NCI-H82 (cell line): ENCODE measurements at places on chromosomes 5 and 9.

GRCh38 chr9:120730654-120731514 lies 16.6 kb upstream of the MEGF9 start:
- DNase-seq, result peak; percentile 82

DNA sequence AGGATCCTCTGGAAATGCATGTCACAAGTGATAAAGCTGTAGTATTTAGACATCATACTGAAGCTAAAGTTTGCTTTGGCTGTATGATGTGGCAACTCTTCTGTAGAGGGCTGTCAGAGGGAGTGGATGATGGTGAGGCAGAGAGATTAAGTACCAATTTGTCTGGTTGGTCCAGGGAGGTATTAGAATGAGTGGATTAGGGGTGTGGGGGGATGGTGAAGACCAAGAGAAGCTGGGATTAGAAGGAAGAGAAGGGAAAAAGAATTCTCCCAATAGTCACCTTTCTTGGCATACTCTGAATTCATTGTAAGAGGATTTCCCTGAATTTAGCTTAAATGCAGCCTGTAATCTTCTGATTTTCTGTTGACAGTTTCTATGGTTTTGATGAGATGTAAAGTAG lies 3.6 kb downstream of the PCDHAC2 start:
- DNase-seq, result peak; percentile 85

DNA sequence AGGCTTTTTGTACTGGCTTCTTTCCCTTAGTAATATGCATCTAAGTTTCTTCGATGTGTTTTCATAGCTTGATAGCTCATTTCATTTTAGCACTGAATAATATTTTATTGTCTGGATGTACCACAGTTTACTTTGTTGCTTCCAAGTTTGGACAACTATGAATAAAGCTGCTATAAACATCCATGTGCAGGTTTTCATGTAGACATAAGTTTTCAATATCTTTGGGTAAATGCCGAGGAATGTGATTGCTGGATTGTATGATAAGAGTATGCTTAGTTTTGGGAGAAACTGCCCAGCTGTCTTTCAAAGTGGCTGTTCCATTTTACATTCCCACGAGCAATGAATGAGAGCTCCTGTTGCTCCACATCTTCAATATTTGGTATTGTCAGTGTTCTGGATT lies 84.7 kb downstream of the PLCXD3 start:
- DNase-seq, result no peak

DNA sequence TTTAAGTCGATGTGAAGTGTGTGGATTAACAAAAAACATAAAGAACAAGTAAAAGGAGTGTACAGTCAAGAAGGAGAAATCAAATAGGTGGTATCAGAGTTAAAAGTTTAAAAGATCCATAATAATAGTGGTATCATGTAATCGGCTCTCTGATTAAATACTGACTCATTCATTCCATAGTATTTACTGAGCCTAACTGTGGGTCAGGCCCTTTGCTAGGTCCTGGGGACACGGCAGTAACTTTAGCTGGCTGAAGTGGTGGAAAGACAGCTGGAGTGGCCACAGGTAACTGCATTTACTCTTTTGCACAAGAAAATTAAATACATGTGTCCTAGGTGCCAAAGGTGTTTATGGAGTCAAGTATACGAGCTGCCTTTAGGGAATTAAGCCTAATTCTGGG lies 124.0 kb downstream of the GNAQ start:
- DNase-seq, result no peak

DNA sequence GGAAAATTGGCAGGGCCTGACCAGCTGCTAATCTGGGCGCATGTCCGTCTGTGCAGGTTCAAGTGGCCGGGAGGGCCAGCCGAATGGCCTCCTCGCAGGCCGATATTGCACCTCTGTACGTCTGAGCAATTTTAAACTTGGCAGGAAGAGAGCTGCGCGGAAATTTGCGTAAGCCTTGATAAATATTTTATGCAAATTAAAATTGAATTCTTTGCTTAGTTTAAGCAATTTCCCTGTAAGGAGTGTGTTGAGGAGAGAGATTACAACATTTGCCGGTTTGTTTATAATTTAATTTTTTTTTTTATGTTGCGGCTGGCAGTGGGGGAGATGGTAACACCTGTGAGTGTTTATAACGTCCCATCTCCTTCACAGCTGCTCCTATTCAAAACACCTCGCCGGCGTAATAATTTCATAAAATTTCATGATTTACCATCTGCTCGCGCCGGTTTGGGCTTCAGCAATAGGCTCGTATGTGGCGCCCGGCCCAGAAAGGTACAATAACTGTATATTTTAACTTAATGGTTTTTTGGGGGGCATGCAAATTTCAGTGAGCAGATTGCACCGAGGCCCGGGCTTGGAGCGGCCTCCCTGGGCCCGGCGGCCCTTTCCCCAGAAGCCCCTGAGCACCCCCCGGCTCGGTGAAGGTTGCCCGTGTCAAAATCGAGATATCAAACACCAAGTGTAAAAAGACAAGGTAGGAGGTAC lies 269.4 kb upstream of the MVB12B start:
- DNase-seq, result peak; percentile 79

DNA sequence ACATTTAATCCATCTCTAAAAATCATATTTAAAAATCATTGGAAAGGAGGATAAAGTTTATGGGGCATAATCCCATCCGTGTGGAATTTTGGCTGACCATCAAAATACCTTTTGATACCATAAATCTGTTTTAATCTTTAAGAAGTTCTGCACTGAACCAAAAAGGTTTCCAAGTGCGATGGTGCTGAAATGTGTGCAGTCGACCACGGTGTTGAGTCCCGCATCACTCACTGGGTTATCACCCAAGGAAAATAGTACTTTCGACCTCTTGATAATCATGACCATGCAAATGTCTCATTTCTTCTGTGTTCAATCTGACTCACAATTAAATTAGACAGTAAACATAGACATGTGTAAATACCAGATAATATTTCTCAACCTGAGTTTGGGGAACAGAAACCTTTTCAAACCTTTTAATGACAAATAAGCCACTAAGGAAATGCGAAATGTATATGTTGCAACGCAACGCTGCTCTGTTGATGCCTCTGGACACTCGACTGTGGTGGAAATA lies 62.0 kb upstream of the CDH6 start:
- DNase-seq, result no peak

- no peak for DNase-seq
Observed at GRCh38 chr5:68519143-68519542, 303.6 kb downstream of the PIK3R1 start.

DNA sequence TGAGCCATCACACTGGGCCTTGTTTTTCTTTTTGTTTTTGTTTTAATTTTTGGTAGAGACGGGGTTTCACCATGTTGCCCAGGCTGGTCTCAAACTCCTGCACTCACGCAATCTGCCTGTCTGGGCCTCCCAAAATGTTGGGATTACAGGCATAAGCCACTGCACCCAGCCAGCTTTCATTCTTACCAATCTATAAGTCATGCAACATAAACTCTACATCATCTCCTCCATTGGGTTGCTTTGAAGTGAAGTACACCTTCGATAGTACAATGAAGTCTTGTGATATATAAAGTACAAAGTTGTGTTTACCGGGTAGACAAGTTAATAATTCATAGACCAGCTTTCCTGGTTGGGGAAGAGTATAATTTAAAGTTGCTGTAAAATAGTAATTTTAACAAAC lies 8.8 kb upstream of the CDK7 start:
- no peak for DNase-seq

GRCh38 chr5:151180291-151180690 lies 22.7 kb upstream of the ANXA6 start:
- no peak for DNase-seq

DNA sequence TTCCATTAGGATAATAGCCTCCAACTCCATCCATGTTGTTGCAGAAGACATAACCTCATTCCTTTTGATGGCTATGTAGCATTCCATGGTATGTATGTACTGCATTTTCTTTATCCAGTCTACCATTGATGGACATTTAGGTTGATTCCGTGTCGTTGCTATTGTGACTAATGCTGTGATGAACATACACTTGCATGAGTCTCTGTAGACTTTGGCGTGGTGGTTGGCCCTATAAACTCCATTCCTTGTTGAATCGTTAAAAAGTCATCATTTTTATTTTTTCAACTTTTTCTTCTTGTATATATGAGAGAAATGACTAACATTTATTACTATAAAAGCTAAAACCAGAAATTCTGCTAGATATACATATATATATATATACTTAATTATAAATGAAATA lies 1491.9 kb upstream of the CDH6 start:
- DNase-seq, result no peak

DNA sequence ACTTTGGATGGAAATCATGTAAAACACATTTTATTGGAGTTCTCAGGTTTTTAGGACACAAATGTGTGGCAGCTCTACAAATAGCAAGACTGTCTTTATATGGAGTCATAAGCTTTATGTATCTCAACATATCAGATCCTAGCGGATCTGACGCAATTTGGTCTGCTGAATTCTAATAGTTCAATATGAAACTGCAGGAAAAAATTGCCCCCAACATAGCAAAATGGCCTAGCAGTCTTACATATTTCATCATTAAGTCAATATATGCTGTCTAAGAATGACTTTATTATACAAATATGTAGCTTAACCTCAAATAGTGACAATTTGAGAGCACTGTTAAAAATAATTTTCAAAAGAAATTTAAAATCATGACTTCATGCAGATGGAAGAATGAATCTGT lies 244.3 kb downstream of the TAF11L14 start:
- no peak for DNase-seq

GRCh38 chr9:83981126-83981871 lies 694 bp downstream of the RMI1 start:
- DNase-seq, result peak; percentile 73

- no peak for DNase-seq
Observed at GRCh38 chr9:94908583-94909249, 182.2 kb downstream of the AOPEP start.

GRCh38 chr5:61275841-61276240 lies 56.2 kb upstream of the ZSWIM6 start:
- DNase-seq, result no peak

DNA sequence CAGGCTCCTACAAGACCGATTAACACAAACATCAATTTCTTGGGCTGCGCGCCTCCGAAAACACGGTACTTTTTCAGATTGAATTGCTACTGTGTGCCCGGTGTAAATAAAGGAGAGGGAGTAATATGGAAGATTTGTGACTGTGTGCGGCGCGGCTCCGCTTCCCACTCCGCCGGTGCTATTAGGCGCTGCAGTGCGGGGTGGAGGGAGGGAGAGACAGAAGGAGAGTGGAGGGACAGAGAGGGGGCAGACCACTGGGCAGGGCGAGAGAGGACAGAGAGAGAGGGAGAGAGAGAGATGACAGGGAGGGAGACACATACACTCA lies 24.7 kb upstream of the RNU6ATAC start:
- peak; percentile 36 for DNase-seq

DNA sequence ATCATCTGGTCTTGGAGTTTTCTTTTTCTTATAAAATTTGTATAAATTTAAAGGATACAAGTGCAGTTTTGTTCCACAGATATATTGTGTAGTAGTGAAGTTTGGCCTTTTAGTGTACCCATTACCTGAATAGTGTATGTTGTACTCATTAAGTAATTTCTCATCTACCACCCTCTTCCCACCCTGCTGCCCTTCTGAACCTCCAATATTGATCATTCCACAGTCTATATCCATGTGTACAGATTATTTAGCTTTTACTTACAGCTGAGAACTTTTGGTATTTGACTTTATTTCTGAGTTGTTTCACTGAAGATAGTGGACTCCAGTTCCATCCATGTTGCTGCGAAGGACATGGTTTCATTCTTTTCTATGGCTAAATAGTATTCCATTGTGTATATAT lies 63.1 kb upstream of the NR3C1 start:
- no peak for DNase-seq

- no peak for DNase-seq
Observed at GRCh38 chr5:54946306-54946819, 39.0 kb downstream of the ESM1 start.

DNA sequence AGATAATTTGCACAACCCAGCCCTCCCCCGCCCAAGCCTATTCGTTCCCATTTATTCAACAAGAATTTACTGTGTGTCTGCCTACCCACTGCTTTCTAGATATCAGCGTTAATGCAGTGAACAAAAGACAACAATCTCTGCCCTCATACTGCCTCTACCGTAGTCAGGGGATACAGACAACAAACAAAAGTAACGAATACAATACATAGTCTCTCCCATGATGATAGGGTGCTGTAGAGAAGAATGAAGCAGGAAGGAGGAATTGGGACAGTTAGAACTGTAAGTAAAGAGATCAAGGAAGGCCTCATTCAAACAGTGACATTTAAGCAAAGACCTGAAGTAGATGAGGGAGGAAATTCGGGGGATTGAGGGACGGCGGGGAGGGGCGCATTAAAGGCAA lies 1.7 kb downstream of the GFM2 start:
- no peak for DNase-seq

DNA sequence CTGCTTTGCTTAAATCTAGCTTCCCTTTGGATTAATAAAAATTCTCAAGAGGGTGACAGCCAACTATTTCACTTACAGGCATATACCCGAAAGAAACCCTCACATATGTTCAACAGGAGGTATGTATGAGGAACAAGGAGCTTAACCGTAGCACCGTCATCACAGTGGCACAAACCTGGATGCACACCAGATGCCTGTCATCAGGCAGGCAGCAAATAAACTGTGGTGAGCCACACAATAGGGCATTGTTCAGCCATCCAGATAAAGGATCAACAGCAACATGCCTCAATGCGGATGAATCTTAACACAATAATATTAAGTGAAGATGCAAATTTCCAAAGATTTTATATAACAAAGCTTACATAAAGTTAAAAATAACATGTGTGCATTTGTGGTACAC lies 5.5 kb upstream of the TNFSF15 start:
- no peak for DNase-seq

GRCh38 chr5:81219389-81219788 lies 13.7 kb upstream of the CKMT2 start:
- DNase-seq, result no peak

DNA sequence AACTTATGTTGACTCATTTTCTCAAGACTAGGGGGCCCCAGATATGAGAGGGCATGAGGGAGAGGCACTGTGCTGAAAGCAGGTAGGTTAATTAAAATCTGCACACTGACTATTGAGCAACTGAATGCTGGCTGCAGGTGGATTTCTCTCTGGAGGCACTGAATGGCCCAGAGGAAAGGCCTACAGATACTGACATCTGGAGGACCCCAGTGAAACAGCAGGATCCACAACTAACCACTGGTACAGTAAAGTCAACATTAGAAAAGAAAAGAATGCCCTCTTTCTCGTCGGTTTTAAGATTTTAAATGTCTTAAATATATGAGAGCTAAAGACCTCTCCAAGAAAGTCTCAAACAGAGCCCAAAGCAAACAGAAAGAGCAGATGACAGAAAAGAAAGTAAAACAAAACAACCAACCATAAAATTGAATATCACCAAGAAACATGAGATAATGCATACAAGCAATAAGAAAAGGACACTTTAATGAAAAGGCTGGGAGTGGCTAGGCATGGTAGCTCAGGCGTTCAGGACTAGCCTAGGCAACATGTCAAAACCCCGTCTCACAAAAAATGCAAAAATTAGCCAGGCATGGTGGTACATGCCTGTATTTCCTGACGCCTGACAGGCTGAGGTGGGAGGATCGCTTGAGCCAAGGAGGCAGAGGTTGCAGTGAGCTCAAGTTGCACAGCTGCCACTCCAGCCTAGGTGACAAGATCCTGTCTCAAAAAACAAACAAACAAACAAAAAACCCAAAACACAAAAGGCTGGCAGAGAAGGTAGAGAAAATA lies 43.3 kb downstream of the PUM3 start:
- DNase-seq, result no peak

- peak; percentile 49 for DNase-seq
Observed at GRCh38 chr9:88874391-88874790, 116.9 kb upstream of the S1PR3 start.
